Germinal center (tissue), 1 donor: ENCODE measurements at places on chromosomes 1 and 21.

- no peak for DNase-seq
Observed at GRCh38 chr1:223667484-223668182, 2.1 kb upstream of the CAPN8 start.

DNA sequence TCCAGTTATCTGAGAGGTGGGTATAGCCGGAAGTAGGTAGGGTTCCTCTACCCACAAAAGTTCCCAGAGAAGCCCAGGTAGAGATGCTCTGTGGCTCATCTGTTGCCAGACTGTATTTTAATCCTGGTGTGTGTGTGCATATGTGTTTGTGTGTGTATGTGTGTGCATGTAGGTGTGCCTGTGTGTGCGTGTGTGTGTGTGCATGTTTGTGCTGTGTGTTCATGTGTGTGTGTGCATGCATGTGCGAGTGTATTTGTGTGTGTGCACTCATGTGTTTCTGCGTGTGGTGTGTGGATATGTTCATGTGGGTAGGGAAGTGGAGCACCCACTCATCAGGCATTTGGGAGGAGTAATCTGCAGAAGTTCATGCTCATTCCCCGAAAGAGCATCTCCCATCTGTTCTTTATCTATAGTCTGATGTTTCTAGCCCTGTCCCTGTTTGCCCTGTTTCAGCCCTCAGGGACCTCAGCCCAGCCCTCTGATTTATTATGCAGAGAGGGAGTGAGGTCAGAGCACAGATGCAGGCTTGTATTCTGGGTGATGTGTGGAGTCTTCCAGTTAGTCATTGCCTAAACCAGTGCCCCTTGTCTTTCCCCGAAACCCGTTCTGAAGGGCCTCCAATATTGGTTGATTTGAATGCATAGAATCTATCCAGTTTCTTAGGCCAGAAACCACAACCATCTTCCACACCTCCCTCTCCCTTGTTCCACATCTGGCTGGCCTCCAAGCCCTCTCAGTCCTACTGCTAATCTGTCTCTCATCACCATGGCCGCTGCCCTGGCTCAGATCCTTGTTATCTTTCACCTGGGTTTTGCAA, 69.1 kb downstream of the DISC1 start:
- no peak for DNase-seq

GRCh38 chr1:206770531-206771337, at the start of gene IL19:
TSS of gene IL19 (plus strand) at chr1:206770773. CDS start at chr1:206836663, 65,890 bp downstream.
- no peak for DNase-seq

- DNase-seq, result no peak
Observed at GRCh38 chr1:119808491-119808890, 2.8 kb downstream of the REG4 start.

GRCh38 chr1:224482619-224483018, 48.0 kb upstream of the WDR26 start:
- no peak for DNase-seq
